NCI-H1930 (cell line): ENCODE measurements at places on chromosomes 7 and 10.

- DNase-seq = no peak
These were observed 578.8 kb upstream of the PFKP start for GRCh38 chr10:2488446-2489005.

DNA sequence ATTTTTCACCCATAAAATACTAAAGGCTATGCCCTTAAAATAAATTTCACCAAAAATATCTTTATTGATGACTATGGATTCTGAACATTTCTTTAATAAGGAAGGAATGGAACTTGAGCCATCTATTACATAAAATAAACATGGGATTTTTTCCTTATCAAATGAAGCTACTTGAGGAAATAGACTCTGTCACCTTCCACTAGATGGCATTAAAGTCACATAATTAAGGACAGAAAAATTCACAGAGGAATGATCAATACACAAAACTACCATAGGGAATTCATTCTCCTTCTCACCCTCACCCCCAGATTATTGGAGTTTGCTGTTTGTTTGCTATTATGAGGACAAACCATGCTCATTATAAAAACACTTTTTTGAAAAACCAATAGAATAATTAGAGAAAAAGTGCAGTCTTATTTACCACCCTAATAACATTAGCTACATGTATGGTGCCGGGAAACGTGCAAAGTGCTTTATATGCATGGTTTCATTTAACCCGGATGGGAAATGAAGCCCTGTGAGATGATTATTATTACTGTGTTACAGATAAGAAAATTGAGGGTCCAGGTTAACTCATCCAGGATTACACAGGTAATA lies 21.1 kb upstream of the FOXI2 start:
- DNase-seq = no peak

DNA sequence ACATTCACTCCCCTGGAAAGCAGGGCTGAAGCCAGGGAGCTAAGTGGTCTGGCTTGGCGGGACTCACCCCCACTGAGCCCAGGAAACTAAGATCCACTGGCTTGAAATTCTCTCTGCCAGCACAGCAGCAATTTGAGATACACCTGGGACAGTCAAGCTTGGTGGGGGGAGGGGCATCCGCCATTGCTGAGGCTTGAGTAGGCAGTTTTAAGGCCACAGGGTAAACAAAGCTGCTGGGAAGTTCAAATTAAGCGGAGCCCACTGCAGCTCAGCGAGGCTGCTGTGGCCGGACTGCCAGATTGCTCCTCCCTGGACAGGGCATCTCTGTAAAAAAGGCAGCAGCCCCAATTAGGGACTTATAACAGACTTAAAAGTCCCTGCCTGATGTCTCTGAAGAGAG lies 108.2 kb upstream of the FAM13C start:
- no peak for DNase-seq

GRCh38 chr10:26887611-26888215 lies 27.0 kb upstream of the ABI1 start:
- no peak for DNase-seq
